ENCODE measurements at places on chromosomes 7 and 10.

GRCh38 chr7:50978633-50979215, 196.0 kb upstream of the GRB10 start:
- DNase-seq, result no peak

- DNase-seq, result no peak
These were observed 524.0 kb upstream of the PFKP start for GRCh38 chr10:2543142-2543886.

GRCh38 chr7:114916261-114916892, 5.5 kb upstream of the MDFIC start:
- DNase-seq, result no peak

DNA sequence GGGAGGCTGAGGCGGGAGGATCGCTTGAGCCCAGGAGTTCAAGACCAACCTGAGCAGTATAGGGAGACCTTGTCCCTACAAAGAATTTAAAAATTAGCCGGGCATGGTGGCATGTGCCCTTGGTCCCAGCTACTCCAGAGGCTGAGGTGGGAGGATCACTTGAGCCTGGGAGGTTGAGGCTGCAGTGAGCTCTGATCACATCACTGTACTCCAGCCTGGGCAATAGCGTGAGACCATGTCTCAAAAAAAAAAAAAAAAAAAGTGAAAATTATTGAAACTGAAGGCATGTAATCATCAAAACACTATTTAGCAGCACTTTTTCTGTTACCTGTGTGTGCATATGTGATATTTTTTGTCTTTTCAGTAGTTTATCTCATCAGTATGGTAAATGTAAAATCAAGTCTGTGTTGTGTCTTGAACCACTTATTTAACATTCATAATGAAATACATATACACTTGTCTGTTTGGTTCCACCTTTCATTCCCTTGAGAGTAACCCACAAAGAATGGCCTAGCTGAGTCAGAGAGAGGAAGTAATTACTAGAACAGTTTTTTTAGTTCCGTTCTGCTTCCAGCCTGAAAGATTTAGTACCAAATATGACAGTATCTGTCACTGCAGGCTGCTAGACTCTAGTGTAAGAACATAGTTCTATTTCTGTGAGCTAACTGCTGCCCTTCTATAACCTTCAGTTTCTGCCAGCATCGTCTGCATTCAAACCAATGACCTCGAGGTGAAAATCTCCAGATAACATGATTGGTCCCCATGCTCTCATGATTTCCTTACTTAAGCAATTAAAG, 68.6 kb downstream of the MMRN2 start:
- DNase-seq, result peak; percentile 71

DNA sequence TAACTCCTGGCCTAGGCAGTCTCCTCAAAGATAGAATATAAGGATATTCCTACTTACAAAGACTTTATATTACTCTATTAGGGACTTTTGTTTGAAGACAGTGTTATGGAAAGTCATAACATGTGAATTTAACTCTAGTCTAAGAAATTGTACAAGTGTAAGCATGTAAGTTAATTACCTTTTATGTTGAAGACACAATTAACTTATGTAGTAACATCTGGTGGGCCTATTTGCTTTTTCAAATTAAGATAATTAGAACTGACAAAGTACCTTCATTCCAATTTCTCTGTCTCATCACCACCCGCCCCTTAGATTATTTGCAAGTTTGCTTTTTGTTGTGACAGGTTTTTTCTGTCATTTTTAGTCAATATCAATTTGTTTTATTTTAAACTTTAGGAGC, 126.0 kb upstream of the THSD7A start:
- no peak for DNase-seq

DNA sequence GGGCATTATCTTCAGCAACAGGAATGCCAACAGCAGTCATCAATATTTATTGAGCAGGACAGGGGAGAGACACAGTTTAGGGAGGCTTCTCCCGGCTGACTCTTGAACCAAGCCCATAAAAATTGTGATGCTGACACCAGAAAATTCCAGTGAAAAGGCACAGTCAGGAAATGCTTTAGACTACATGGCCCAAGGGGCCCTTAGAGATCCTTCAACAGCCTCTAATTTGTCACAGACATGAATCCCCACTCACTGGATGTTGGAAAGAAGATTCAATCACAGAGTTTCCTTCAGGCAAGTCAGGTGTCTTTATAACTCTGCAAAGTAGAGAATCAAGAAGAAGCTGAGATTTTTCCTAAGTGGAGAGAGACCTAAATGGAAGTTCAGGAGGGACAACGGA, 1.2 kb downstream of the GJC3 start:
- DNase-seq, result no peak

DNA sequence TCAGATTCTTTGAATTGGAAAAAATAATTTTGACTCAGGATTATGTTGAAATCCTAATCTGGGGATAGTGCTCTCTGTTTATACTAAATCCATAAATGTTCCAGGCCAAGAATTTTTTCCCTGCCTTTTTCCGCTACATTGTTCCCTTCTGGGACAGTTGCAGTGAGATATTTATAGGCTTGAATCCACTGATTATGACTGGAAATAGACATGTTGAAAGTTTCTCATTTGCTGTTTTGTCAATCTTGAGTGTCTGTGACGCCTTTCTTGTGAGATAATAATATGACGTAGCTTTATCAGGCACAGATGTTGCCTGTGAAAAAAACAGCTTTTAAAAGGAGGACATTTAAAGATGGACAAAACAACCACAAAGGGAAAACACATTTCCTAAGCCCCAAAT, 155.9 kb downstream of the ARID5B start:
- DNase-seq, result peak; percentile 47

GRCh38 chr7:154569916-154570315, 433.0 kb downstream of the PAXIP1 start:
- no peak for DNase-seq

GRCh38 chr7:151385626-151386300, 24.1 kb downstream of the WDR86 start:
- DNase-seq, result no peak

- no peak for DNase-seq
These were observed 609.9 kb downstream of the DNAJB9 start for GRCh38 chr7:109179601-109180000.

All from fibroblast of upper back skin (primary cell).